ENCODE measurements at places on chromosomes 3 and 15.

GRCh38 chr3:121803771-121804320, 31.0 kb downstream of the IQCB1 start:
- no peaks in the 10 kb centered on the region for H3K4me1 ChIP-seq
- no peaks in the 10 kb centered on the region for H3K27me3 ChIP-seq
- H3K27ac ChIP-seq = no peak overlapping the region
- no peak overlapping the region for H3K4me3 ChIP-seq
- no peak for DNase-seq
- H3K36me3 ChIP-seq = peaks cover 8% of the 10 kb centered on the region

DNA sequence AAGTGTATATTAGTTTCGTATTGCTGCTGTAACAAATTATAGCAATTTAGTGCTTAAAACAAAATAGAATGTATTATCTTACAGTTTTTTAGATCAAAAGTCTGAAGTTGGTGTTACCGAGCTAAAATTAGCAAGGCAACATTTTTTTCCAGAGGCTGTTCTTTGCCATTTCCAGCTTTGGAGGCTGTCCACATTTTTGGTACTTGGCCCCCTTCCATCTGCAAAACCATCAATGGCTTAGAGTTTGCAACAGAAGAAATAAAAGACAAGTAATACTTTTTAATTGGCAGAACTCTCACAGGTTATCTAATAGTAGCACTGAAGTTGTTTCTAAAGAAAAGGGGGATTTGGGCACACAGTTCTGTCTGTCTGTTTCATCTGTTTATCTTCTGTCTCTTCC, 1248.5 kb downstream of the ROBO1 start:
- no peaks in the 10 kb centered on the region for H3K27me3 ChIP-seq
- no peak overlapping the region for H3K4me3 ChIP-seq
- H3K4me1 ChIP-seq = 0 out of 2 replicates have a peak, but pooled peaks cover 3% of the 10 kb centered on the region
- H3K27ac ChIP-seq = no peak overlapping the region
- H3K36me3 ChIP-seq = no peaks in the 10 kb centered on the region

DNA sequence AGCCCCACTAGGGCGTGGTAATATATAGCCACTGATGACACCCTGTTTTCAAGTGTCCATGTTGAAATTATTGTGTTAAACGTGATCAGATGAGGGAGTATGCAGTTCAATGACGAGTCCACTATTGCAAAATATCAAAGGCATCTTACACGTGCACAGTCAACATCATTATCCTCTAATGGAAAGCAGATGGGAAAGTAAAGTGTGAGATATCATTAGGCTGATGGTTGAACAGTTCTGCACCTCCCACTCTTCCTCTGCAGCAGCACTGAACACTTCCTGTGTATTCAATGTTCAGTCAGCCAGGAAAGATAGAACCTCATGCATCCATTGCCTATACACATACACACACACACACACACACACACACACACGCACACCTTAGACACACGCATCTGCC, 431.8 kb upstream of the CCDC54 start:
- no peaks in the 10 kb centered on the region for H3K36me3 ChIP-seq
- no peaks in the 10 kb centered on the region for H3K27me3 ChIP-seq
- H3K4me1 ChIP-seq = no peaks in the 10 kb centered on the region
- no peak for DNase-seq
- no peak overlapping the region for H3K27ac ChIP-seq

GRCh38 chr15:66785637-66786036, 83.6 kb downstream of the SMAD6 start:
- no peaks in the 10 kb centered on the region for H3K36me3 ChIP-seq
- no peak overlapping the region for H3K4me3 ChIP-seq
- H3K4me1 ChIP-seq = no peaks in the 10 kb centered on the region
- no peak for DNase-seq
- no peaks in the 10 kb centered on the region for H3K27me3 ChIP-seq

- no peak for DNase-seq
- no peaks in the 10 kb centered on the region for H3K36me3 ChIP-seq
- no peaks in the 10 kb centered on the region for H3K4me1 ChIP-seq
- H3K27me3 ChIP-seq = no peaks in the 10 kb centered on the region
Observed at GRCh38 chr3:65130782-65131181, 443.0 kb upstream of the ADAMTS9 start.

DNA sequence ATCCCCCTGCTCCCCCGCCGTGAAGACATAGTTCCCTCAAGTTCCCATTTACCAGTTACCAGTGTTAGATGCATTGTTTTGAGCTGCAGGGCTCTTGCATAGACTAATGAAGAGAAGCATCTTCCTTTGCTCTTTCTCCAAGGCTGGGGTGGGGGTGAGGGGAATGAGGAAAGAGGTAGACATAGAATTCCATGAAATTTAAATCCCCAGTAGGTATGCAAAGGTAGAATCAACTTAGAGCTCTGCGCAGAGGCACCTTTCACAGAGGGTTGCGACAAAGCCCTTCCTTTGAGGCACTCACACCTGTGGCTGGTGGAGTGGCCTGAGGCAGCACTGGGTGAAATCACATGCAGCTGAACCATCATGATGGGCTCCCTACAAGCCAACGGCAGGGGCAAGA, 101.3 kb downstream of the WDR76 start:
- H3K4me3 ChIP-seq = no peak overlapping the region
- DNase-seq = peak; percentile 93
- H3K27ac ChIP-seq = peak overlapping the region; percentile 83
- peaks cover 63% of the 10 kb centered on the region for H3K4me1 ChIP-seq

DNA sequence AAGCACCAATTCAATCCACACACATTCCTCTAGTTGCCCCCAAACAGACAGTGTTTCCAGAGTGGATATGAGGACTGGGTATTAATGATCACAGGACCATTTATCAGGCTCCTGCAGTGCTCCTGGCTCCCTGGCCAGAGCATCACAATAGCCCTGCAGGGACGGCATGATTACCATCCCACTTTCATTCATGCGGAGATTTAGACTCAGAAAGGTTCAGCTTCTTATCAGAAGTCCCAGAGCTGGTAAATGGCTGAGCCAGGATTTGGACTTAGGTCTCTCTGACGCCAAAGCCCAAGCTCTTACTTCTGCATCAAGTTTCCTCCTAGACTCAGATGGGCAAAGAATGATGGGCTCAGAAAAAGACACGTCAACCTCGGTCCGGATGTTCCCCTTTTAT, 2.9 kb upstream of the EPHB3 start:
- peaks cover 62% of the 10 kb centered on the region for H3K27me3 ChIP-seq
- H3K4me3 ChIP-seq = peak overlapping the region; percentile 6
- H3K4me1 ChIP-seq = peaks cover 35% of the 10 kb centered on the region
- no peak for DNase-seq

DNA sequence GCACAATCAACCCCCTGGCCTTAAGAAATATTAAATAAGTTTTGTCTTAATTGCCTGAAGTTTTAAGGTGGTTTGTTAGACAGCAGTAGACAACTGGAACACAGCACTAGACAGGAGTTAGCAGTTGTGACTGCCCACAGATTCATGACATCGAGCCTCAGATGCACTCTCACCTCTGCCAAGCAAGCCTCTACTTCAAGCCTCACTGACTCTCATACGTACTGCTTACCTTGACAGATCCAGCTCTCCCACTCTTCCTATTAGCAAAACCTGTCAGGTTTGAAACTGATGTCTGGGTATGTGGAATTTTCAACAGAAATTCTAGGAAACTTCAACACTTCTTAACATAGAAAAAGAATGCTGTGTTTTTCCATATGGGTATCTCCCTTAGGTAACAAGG, 382.9 kb upstream of the DPH6 start:
- DNase-seq = no peak
- H3K27me3 ChIP-seq = no peaks in the 10 kb centered on the region
- H3K4me1 ChIP-seq = peaks cover 7% of the 10 kb centered on the region
- H3K4me3 ChIP-seq = no peak overlapping the region
- no peak overlapping the region for H3K27ac ChIP-seq
- H3K36me3 ChIP-seq = no peaks in the 10 kb centered on the region
